ENCODE measurements at places on chromosomes 3 and 15. TPM values are rescaled to one million over a fixed set of nuclear protein-coding genes. Genes with fewer than 3 reads are reported as not detected.

- no peak for DNase-seq
Measured at GRCh38 chr3:97763586-97764406, 762 bp upstream of the ARL6 start.

Gene STRIT1
- not detected for total RNA-seq

GRCh38 chr3:135556174-135556573 lies 409.4 kb upstream of the PPP2R3A start:
- no peak for DNase-seq

DNA sequence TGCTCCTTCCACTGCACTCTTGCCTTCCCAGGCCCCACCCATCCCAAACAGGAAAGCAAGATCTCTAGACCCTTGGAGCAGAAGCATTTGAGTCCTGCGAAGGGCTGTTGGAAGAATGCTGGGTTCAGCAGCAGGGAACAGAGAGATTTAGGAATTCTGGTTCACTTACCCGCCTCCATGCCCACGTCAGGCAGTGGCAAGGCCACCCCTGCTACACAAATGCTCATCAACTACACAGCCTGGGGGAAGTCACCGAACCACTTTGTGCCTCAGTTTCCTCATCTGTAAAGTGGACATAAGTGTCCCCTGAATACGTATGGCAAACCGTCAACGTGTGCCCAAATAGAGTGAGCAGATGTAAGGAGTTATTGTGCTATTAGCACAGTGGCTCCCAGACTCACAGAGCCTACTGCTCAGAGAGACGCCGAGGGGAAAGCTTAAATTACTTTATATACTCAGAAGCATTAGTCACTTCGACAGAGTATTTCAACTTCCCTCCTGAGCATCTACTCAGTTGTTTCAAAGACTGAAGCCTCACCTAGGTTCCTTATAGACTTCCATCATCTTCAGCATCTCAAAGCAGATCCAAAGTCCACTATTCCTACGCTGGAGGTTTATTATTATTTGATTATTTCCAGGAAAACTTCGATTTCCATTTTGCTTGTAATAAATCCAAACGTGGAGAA lies 905 bp downstream of the HOMER2 start:
- no peak for DNase-seq

- no peak for DNase-seq
Measured at GRCh38 chr3:31173118-31173718, 278.8 kb upstream of the GADL1 start.

DNA sequence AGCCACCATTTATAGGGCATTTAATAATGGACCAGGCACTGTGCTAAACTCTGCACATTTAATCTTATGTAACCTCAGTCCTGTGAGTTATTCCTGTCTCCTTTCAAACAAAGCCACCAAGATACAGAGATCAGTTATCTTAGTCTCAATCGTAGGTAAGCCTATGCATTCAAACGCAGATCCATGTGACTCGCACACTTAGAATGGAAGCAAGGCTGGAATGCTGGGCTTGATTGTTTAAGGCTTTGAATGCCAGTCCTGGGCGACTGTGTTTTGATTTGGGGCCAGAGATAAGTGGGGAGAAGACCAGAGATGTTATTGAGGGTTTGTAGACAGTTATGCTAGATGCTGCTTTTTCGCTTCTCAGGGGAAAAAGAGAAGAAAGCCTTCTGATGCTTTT lies 22.2 kb downstream of the MED12L start:
- DNase-seq, result no peak

Gene PEX5L
- total RNA-seq, result not detected

GRCh38 chr15:101004500-101004899 lies 85.3 kb downstream of the LRRK1 start:
- no peak for DNase-seq

Gene MORC1
- total RNA-seq, result 0.13 TPM

Gene OXTR
- total RNA-seq, result 1.4 TPM

DNA sequence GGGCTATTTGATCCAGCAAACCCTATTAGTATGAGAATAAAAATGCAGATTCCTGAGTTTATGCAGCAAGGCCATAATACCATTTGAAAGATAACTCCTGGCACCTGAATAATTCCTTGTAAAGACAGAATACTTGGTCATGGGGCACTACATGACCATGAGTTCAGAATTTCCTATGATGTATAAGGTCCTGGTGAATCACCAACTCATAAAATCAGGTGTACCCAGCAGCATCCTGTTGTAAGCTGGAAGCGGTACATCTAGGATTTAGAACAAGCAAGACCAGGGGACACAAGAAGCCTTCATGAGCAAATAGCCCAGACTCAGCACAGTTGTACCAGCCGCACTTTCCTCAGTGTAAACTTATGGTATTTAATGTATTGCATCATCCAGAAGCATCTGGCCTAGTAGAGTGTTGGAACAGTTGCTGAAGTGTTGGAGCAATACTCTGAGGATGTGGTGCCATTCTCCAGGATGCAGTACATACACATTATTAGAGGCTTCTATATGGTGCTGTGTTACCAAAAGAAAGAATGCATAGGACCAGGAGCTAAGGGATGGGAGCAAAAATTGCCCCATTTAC lies 233.4 kb downstream of the SQOR start:
- DNase-seq, result no peak

Gene CD96
- total RNA-seq, result 23.0 TPM

Gene GDPGP1
- total RNA-seq, result 7.3 TPM

GRCh38 chr3:359672-360071 lies 163.1 kb downstream of the CHL1 start:
- no peak for DNase-seq

Gene FBXW12
- total RNA-seq, result 0.33 TPM

DNA sequence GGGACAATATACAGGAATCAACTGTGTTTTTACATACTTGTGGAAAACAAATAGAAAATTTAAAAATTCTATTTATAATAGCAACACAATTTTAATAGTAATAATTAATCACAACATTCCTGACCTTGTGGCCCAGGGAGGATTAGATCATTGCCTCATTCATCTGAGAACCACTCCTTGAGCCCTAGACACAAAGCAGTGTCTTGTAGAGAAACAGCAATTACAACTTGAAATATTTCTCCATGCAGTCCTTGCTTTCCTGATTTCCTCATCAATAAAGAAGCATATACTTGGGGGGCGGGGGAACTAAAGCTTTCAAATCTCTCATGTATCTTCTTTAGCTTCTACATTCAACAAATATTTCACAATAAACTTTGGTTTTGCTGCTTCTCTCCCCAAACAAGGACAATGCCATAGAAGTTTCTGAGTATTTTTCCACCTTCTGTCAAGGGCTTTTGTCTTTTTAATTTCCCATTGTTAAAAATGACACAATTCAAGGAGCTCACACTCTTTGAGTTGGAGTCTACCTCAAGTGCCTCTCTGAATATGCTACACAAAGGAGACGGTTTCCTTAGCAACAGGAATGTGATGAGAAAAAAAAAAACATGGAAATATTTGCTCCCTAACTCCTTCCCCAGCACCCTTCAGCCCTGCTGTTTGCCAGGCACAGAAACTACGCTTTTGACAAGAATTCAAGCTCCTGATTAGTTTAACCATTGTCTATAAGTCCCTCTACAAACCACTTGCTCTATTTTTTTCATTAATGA lies 118.8 kb downstream of the ARPP21 start:
- no peak for DNase-seq

Gene NFKBIZ
- total RNA-seq, result 88.0 TPM

Gene PLOD2
- total RNA-seq, result 13.1 TPM

DNA sequence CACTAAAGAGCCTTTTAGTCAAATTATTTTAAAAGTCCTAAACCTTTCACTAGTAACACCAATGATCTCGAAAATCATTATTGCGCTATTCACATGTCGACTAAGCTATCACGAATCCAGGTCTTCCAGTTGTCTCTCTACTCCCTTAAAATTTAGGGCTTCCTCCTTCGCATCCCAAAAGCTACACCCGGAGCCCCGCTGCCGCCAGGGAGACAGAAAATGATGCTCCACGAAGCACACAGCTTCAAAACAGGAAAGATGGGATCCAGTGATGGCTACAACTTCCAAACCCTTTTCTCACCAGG lies 253 bp downstream of the IFT80 start:
- DNase-seq, result no peak

GRCh38 chr3:4949004-4949403 lies 30.2 kb upstream of the BHLHE40 start:
- no peak for DNase-seq

Gene CPNE4
- total RNA-seq, result 2.8 TPM

Gene PTH1R
- total RNA-seq, result 21.9 TPM

GRCh38 chr15:42608110-42608531 lies 32.7 kb downstream of the STARD9 start:
- peak; percentile 77 for DNase-seq
